Gastroesophageal sphincter (tissue), 4 donors: ENCODE measurements at places on chromosomes 13 and 19. TPM values are rescaled to one million over a fixed set of nuclear protein-coding genes. Genes with fewer than 3 reads are reported as not detected.

The SIGLEC10 gene
- total RNA-seq, result 1.1 TPM

The CABP5 gene
- not detected for total RNA-seq

DNA sequence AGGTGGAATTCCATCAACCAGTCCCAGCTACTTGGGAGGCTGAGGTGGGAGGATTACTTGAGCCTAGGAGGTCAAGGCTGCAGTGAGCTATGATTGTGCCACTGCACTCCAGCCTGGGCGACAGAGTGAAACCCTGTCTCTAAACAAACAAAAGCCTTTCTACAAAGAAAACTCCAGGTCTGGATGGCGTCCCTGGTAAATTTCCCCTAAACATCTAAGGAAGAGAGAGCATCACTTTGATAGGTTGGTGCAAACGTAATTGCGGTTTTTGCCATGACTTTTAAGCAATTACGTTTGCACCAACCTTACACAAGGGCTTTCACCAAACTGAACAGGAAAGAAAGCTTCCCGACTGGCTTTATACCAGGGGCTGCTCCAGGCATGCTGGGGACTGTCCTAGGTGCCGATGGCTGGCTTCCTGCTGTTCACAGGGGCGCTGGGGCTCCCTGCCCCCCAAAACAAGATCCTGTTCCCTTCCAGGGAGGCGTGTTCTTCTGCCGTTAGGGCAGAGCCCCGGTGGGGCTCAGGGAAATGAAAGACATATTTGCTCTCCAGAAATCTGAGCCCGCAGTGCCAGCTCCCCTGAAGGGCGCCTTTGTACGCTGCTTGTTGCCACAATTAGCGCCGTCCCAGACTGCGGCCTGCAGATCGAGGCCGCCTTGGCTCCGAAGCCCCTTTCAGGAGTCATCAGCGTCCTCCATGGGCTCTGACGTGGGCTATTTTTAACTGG is 38.7 kb upstream of the KLF2 start:
- ATAC-seq, result no peak

- no peak for ATAC-seq
These were observed at the start of gene SULT2A1 for GRCh38 chr19:47886010-47886559. SULT2A1 (minus strand) TSS chr19:47886315; CDS start chr19:47886257, 58 bp downstream.

- ATAC-seq, result peak; percentile 77
These were observed 12.7 kb upstream of the SLC44A2 start for GRCh38 chr19:10612499-10613119.

DNA sequence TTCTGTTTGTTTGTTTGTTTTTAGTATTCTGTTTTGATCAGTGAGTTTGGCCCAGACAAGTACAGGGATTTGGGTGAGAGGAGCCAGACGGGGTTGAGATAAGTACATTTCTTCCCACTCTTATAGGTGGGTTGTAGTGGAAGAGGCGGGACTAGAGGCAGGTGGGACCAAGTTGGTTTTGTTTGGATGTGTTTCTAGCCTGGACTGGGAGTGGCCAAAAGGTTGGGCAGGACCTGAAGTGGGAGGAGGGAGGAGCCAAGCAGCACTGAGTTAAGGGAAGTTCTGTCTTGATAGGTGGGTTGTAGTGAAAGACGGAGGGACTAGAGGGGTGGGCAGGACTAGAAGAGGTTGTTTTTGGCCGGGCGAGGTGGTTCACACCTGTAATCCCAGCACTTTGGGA is 9.0 kb downstream of the DNASE2 start:
- no peak for ATAC-seq

DNA sequence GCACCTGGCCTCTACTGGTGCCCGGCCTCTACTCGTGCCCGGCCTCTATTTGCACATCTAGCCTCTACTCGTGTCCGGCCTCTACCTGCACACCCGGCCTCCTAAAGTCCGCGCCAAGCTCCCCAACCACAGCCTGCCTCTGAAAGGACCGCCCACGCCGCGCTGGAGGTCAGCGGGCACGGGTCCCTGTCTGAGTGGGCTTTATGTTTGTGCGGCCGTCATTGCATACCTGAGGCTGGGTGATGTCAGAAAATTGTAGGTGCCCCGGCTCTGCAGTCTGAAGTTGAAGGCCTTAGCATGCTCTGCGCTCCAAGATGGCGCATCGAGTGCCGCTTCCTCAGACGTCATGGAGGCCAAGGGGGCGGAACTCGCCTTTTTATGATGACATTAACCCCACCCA is 1.1 kb downstream of the ZNF135 start:
- no peak for ATAC-seq
